ENCODE measurements at places on chromosomes 3 and 15.

DNA sequence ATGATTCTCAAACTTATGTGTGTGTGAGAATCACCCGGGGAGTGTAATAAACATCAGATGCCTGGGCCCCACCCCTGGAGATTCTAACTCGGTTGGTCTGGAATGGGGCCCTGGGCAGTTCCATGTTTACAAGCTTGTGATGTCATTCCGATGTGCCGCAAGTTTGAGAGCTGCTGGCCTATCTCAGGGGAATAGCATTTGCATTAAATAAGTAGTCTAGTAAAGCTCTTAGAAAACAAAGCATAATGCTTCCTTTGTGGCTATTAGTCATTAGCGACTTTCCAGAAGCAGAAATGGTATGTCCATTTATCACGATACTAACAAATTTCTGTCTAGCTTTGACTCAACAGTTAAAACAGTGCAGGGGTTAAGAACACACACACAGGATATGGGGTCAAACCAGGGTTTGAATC is 20.9 kb downstream of the PGBD4 start:
- peak; percentile 94 for DNase-seq

GRCh38 chr3:18288243-18288642 is 136.9 kb downstream of the SATB1 start:
- DNase-seq: no peak

DNA sequence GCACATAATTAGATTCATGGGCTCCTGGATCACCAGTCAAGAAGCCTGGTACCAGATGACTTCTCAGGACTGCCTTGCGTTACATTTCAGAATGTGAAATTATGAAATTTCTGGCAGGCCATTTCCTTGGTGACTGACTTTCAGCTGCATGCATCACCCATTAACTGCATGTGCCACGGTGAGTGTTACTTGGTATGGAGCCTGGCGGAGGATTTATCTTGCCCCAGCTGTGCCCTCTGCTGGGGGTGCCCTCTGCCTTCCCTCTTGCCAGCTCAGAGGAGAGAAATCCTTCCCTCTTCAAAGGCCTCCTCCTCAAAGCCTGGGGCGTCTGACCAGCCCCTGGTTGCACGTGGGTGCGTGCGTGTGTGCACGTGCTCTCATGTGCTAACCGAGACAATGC is 57.7 kb upstream of the CTSH start:
- DNase-seq: no peak

- DNase-seq: peak; percentile 21
Measured at GRCh38 chr15:50463423-50464358, 39.5 kb downstream of the USP8 start.

GRCh38 chr15:89756897-89757296 is 5.8 kb upstream of the MESP1 start:
- DNase-seq: no peak

- no peak for DNase-seq
Measured at GRCh38 chr15:77695548-77695947, 62.8 kb upstream of the LINGO1 start.

- no peak for DNase-seq
Measured at GRCh38 chr3:59688636-59689035, 638.8 kb upstream of the CFAP20DC start.

DNA sequence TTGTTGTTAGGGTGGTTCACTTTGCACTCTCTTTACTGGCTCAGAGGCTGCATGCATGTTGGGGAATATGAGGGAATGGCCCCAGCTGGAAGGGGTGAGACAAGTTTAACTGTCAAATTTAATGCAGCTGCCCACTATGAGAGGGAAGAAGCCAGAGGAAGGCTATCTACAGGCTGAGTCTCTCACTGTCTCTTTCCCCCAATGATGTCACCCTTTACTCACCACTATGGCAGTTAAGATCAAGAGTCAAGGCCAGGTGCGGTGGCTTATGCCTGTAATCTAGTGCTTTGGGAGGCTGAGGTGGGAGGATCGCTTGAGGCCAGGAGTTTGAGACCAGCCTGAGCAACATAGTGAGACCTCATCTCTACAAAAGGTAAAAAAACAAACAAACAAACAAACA is 12.2 kb upstream of the RBMS3 start:
- no peak for DNase-seq

- no peak for DNase-seq
Measured at GRCh38 chr3:13492048-13492447, 11.9 kb downstream of the HDAC11 start.

GRCh38 chr3:191360620-191361019 is 30.3 kb upstream of the UTS2B start:
- no peak for DNase-seq

GRCh38 chr3:100631236-100631635 is 21.8 kb downstream of the ADGRG7 start:
- DNase-seq: no peak

DNA sequence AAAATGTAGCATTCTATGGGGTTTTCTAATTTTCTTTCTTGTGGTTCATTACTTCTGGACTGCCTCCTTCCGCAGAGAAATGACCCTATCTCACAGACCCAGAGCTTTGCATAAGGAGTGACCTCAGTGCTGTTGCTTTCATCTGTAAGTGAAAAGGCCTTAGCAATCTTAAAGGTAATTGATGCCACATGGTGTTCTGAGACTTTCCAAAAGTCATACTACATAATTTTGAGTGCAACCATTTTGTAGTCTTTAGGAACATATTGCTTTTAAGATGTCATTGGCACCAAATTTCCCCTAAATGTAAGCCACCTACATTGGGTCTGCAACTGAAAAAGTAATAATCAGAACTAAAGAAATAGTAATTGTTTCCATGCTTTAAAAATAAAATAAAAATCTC is 9.2 kb upstream of the HHLA2 start:
- DNase-seq: no peak

DNA sequence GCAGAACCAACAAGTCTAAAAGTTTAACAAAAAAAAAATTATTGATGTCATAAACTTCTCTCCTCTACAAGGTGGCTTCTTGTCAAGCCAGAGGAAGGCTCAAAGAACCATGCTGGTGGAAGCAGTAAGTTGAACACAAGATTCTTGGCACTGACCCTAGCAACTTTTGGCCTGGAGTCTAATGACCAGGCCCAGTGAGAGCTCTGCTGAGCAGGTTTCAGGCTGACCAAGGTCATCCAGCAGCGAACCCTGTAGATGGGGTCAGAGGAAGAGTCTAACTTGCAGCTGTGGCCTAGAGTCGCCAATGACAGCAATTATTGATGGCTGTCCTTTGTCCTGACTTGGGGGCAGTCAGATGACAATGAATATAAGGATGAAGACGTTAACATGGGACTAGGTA is 43.1 kb upstream of the PDZRN3 start:
- DNase-seq: no peak

DNA sequence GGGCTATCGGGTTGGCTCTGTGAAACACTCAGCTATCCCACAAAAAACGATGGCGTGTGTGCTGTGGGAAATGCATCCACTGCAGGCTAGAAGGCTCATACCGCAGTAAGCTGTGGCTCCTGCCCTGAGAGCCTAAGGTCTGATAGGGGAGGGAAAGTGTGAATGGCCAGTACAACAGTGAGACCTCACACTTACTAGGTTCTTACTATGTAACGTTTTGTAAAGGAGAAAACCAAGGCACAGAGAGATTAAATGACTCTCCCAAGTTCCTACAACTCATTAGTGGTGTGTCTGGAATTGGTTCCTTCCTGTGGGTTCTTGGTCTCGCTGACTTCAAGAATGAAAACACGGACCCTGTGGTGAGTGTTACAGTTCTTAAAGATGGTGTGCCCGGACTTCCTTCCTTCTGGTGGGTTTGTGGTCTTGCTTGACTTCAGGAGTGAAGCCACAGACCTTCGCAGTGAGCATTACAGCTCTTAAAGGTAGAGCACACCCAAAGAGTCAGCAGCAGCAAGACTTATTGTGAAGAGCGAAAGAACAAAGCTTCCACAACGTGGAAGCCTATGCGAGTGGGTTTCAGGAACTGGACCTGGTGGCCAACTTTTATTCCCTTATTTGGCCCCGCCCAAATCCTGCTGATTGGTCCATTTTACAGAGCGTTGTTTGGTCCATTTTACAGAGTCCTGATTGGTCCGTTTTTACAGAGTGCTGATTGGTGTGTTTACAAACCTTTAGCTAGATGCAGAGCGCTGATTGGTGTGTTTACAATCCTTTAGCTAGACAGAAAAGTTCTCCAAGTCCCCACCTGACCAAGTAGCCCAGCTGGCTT is 161.7 kb downstream of the POLR2M start:
- DNase-seq: no peak

GRCh38 chr15:89335298-89336041 is 846 bp upstream of the POLG start:
- DNase-seq: no peak

DNA sequence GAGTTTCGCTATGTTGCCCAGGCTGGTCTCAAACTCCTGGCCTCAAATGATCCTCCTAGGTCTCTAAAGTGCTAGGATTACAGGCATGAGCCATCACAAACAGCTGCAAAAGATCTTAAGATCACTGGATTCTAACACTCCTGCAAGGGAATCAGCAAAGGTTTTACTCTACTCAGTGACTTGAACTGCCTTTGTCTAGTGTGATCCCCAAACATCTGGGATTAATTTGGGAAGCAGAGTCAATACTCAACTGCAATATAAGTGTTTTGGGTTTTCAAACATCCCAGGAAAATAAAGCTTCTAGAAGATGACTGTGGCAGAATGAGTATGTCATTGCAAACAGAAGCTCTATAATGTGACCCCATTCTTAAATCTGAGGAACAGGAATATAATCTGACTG is 7.2 kb downstream of the SPG21 start:
- peak; percentile 48 for DNase-seq

- DNase-seq: no peak
Measured at GRCh38 chr3:138943724-138944653, 2.9 kb downstream of the FOXL2 start.

- DNase-seq: peak; percentile 16
Measured at GRCh38 chr3:184391266-184391665, 11.4 kb downstream of the CHRD start.

DNA sequence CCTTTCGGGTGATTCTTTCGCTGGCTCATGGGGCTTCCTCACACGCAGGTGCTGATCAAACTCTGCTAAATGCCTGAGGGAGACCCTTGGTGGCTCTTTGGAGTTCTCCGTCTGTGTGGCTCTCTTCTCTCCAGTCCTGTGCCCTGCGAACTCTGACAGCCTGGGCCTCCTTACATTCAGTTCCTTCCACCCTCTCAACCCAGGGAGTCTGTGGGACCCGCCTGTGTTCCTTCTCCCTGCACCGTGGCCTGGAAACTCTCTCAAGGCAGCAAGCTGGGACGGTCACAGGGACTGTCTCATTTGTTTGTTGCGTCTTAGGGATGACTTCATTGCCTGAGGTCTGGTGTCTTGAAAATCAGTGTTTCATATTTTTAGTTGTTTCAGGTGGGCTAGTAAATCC is 37.0 kb upstream of the CORO2B start:
- no peak for DNase-seq

DNA sequence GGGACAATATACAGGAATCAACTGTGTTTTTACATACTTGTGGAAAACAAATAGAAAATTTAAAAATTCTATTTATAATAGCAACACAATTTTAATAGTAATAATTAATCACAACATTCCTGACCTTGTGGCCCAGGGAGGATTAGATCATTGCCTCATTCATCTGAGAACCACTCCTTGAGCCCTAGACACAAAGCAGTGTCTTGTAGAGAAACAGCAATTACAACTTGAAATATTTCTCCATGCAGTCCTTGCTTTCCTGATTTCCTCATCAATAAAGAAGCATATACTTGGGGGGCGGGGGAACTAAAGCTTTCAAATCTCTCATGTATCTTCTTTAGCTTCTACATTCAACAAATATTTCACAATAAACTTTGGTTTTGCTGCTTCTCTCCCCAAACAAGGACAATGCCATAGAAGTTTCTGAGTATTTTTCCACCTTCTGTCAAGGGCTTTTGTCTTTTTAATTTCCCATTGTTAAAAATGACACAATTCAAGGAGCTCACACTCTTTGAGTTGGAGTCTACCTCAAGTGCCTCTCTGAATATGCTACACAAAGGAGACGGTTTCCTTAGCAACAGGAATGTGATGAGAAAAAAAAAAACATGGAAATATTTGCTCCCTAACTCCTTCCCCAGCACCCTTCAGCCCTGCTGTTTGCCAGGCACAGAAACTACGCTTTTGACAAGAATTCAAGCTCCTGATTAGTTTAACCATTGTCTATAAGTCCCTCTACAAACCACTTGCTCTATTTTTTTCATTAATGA is 118.8 kb downstream of the ARPP21 start:
- no peak for DNase-seq

- no peak for DNase-seq
Measured at GRCh38 chr3:55297706-55298105, 189.4 kb downstream of the WNT5A start.

GRCh38 chr3:59456852-59457485 is 407.1 kb upstream of the CFAP20DC start:
- no peak for DNase-seq

DNA sequence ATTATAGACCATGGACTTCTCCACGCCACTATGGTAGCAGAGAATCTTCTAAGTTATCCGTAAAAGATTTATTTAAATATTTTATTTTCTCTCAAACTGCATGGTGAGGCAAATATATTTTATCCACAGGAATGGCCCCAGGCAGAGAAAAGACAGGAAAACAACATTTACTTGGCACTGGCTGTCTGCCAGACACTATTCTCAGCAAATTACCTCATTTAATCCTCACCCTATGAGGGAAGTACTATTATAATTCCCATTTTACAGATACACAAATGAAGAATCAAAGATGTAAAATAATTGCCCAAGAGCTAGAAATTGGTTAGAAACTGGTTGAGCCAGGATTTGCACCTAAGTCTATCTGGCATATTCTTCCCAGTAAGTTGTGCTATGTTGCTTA is 361.4 kb upstream of the IL12A start:
- no peak for DNase-seq

GRCh38 chr3:100637197-100637631 is 27.8 kb downstream of the ADGRG7 start:
- DNase-seq: peak; percentile 44

GRCh38 chr15:54101664-54102270 is 123.5 kb downstream of the UNC13C start:
- DNase-seq: no peak

- peak; percentile 20 for DNase-seq
Measured at GRCh38 chr3:117645561-117646242, 936.1 kb downstream of the TUSC7 start.

DNA sequence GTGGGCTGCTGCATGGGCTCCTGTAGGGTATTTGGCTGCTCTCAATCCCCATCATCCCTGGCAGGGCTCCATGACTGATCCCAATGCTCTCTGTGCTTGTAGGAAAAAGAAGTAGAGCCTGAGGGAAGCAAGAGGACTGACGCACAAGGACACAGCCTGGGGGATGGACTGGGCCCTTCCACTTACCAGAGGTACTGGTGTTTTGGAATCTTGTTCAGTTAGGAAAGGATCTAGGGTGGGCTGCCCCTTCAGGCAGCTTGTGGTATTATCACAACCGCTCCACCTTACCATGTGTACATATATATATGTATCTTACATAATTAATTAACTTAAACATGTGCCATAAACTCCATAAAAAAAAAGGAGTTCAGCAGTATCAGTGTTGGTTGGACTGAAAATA is 1.3 kb downstream of the SLC28A2 start:
- DNase-seq: no peak

- peak; percentile 18 for DNase-seq
Measured at GRCh38 chr3:178802993-178803693, 266.9 kb downstream of the KCNMB2 start.
